ENCODE measurements at places on chromosomes 2 and 18.

DNA sequence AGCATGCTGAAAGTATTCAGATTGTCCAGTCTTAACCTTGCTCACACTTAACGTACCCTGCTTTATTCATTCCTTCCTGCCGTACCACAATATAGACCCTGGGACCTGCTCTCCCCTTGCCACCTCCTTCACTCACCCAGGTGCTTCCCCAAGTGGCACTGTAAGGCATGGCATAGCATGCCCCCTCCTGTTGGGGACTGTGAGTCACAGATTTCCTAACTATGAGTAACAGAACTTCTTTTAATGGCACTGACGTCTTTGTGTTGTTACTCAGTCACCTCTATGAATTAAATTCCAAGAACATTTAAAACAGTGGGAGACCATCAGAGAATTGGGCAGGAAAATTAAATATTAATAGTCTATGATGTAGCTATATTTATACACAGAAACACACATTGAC, 117.2 kb downstream of the CTNNA2 start:
- DNase-seq, result no peak

GRCh38 chr2:64795024-64795592, 141.4 kb upstream of the SERTAD2 start:
- no peak for DNase-seq

- DNase-seq, result no peak
Measured at GRCh38 chr2:44148999-44149398, 19.7 kb upstream of the PPM1B start.

GRCh38 chr2:60719331-60719730, 36.7 kb upstream of the PAPOLG start:
- DNase-seq, result no peak

GRCh38 chr2:207883002-207883780, 113.5 kb upstream of the FZD5 start:
- DNase-seq, result no peak

DNA sequence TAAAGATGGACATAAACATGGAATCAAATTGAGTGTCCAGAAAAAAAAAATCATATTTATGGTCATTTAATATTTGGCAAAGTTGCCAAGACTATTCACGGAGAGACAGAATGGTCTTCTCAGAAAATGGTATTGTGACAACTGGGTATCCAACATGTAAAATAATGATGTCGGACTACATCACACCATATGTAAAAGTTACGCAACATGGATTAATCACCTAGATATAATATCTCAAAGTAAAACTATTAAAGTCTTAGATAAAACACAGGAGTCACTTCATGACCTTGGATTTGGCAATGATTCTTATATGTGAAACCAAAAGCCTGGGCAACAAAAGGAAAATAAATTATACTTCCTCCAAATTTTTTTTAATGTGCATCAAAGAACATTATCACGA, 1591.7 kb upstream of the DDX18 start:
- DNase-seq, result no peak

GRCh38 chr2:205640716-205641115, 41.6 kb upstream of the NRP2 start:
- DNase-seq, result no peak

- no peak for DNase-seq
Measured at GRCh38 chr2:134079373-134079772, 174.5 kb upstream of the MGAT5 start.
